CD4-positive, alpha-beta T cell treated with Interleukin-1 beta for 1 hour (primary cell): ENCODE measurements at places on chromosomes 2 and 18.
A peak's percentile ranks its signal among the peaks of the same experiment; 100 is the strongest.

- DNase-seq, result no peak
Measured at GRCh38 chr18:24657444-24657842, 197.0 kb downstream of the HRH4 start.

DNA sequence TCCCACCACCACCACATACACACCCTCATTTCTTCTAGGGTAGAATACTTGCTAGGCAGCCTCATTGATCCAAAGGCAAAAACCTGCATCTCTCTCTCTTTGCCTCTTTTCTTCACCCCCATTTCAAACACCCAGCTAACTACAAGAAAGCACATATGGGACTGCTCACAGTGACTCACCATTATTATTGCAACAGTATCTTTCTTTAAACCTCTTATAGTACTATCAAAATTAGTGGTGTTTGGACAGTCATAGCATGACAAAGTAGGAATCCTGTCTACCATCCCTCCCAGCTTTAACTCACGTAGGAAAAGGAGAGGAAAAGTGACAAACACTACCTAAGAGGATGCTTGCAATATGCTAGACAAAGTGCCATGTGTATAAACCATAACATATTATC lies 422.5 kb upstream of the CRIM1 start:
- DNase-seq, result no peak

DNA sequence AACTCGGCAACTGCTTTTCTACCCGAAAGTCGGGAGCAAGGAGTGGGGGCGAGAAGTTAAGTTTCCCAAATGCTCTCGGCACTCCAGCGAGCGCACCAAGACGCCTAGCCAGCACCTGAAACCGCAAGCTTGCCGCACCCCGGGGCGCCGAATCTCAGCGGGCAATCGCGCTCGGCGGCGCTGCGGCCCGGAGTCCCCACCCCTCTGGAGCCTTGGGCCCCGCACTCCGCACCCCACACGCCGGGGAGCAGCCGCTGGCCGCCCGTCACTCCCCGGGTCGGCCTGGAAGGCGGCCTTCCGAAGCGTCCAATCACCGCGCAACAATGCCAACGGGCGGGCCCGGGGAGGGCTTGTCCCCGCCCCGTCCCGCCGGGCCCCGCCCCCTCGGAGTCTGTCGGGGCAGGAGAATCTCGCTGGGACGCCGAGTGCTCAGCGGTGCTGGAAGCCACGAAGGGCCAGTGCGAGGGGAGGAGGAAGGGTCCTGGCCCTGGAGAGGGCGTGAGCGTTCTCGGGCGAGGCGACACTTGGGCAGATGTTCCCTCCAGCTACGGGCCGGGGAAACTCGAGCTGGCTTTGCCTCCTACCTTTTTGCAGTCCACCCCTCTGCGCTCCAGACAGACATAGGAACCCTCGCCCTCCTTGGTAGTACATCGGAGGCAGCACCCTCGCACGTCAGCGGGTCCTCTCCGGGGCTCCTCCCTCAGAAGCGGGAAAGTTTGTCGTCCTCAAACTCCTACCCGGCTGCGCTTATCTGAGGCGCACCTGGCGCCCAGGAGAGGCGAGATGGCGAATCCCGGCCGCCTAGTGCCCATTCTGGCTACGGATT lies 1.1 kb upstream of the ZBTB7C start:
- DNase-seq, result peak; percentile 69

DNA sequence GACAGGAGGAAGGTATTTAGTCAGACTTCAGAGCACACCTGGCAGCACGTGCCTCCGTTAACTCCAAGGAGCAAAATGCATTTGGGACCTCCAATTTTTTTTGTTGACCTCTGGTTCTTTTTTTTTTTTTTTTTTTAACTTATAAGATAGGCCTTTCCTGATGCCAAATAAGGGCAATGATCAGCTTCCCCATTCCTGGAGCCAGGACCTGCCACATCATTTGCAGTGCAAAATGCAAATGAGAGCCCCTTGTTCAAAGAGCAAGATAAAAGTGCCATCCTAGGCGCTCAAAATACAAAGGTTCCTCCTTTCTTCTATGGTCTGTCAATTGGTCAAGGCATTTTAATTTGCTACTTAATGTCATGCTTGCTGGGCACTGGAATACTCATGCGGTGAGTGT lies 133.2 kb upstream of the REV1 start:
- DNase-seq, result no peak

GRCh38 chr18:10919851-10920250 lies 229.5 kb downstream of the PIEZO2 start:
- DNase-seq, result no peak

DNA sequence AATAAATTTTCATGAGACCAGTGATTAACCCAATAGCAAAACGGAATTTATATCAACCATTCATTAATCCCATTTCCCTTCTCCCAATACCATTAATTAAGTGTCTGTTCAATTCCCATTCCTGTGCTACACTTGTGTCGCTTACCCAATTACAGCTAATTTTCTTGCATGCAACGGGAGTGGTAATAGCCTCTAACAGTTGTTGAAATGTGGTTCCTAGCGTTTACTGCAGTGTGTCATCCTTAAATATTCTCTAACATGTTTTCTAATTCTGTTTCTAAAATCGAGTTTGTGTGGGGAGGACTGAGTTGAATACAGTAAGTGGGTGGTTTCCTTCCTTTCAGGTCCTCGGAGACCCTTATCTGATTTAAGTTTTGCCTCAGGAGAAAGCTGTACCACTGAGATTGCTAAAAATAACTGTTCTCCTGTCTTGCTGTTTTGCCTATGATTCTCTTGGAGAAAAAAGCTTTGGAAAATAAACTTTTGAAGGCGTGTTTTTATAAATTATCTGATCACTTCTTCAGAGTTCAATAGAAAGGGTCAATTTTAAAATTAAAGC lies 59.3 kb upstream of the LRRTM1 start:
- DNase-seq, result no peak

DNA sequence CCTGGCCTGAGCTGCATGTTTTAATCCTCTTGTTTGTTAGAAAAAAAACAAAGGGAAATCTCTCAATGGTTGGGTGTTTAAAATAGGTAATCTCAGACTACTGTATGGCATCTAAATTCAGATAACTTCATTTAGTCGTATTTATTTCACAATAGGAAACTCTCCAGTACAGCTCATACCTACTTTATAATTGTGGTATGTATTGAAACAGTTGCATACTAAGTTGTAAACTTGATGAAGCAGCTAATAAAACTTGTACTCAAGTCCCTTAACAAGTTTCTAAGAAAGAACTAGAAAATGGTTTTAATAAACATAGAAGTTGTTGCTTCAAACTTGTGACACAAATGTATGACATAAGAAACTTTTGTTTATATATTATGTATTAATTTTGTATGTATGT lies 334.5 kb downstream of the PTPRM start:
- no peak for DNase-seq

DNA sequence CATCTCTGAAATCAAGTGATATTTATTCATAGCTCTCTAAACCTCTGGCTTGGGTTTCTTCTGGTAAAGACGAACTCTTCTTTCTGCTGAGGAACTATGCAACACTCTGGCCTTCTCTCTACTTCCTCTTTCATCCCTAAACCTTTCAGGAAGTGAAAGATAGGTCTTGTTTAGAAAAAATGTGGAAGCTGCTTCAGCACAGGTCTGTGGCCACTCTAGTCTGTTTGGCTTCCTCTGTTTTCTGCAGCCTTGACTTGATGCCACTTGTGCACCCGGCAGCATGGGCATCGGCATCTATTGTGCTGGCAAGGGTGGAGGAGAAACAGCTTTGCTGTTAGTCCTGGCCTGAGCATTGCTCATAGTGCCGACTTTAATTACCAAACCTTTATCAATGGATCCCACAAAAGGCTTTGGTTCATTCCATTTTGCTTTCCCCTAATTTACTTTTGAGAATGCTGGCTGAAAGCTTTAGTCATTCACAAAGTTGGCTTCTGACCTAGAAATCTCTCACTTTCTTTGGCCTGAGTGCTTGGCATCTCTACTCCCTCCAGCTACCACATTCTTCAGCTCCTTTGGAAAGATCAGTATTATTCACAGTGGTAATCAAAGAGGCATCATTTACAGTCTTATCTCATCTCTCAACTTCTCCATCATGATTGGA lies 32.0 kb upstream of the GPR39 start:
- DNase-seq, result peak; percentile 7

GRCh38 chr2:28054916-28055315 lies 164.4 kb downstream of the BABAM2 start:
- no peak for DNase-seq

GRCh38 chr2:168490015-168490874 lies 34.2 kb downstream of the CERS6 start:
- DNase-seq, result peak; percentile 20

DNA sequence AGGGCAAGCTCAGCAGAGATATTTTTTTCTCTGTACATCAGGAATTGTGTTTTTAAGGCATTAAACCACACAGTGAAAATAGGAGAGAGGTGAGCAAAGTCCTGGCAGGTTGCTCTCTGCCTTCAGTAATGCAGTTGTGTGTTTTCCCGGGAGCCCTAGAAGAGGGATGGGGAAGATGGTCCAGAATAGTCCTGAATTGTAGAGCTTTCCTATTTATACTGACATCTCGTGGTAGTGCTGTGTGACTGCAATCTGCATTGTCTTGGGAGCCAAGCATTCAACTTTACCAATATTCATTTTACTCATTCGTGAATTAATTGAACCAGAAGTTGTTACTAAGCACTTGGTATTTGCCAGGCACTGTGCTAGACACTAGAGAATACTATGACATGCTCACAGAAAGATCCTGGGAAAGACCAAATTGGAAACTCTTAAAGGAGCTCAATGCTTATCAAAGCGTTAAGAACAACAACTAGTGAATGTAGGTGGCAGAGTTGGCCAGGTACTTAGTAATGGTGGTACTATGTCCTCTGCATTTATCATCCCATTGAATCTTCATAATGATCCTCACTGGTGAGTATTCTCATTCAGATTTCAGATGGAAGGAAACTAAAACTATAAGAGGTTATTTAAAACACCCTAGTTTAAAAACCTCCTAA lies 214.6 kb downstream of the TRIB2 start:
- DNase-seq, result no peak

- no peak for DNase-seq
Measured at GRCh38 chr2:132943829-132944228, 273.8 kb upstream of the LYPD1 start.

- no peak for DNase-seq
Measured at GRCh38 chr2:189056200-189057106, 82.3 kb downstream of the COL3A1 start.

DNA sequence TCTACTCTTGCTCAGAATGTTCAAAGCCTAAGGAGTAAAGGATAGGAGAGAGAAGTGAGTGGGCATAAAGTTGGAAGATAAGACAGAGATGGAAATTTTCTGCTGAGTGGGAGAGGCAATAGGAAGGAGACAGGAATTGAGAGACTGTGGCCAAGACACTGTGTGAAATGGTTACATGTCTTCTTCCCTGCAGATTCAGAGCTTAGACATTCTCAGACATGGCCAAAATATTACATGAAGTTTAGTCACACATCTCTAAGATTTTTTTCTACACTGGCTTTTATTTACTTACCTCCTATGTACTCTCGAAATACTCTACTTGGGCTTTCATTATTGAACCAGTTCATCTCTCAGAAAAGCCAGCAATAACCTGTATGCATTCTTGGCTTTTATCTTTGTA lies 363.0 kb upstream of the FANCL start:
- DNase-seq, result no peak

DNA sequence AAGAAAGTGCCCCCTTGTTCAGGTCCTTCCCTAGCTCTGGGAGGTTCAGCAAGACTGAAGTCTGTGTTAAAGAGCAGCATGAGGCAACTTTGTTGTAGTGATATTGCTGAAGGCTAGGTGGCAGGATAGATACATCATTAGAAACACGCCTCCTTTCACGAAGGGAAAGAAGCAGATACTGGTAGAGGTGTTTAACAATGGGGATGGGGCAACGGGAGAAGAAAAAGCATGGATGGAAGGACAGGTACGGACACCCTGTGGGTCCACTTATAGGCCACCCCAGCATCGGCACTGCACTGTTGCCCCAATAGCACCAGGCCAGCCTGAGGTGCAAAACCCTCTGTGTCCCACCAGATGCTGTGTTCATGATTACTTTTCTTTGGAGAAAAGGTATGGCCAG lies 3.5 kb upstream of the IGFBP5 start:
- DNase-seq, result no peak

DNA sequence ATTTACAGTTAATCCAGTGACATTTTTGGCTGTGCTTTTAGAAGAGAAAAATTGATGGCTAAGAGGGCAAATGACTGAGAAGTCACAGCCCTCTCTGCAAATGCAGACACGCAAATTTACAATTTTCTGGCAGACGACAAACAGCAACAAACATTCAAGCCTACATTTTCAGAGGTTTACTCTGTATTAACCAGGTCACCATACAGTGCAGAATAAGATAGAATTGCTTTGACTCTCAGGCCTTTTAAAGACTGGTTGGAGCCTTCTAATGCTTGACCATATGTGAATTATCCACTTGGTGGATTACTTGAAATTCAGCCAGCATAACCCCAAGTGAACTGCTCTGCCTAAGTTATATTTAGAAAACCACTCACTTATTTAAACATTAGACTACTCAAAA lies 280.9 kb upstream of the STON1 start:
- DNase-seq, result no peak

DNA sequence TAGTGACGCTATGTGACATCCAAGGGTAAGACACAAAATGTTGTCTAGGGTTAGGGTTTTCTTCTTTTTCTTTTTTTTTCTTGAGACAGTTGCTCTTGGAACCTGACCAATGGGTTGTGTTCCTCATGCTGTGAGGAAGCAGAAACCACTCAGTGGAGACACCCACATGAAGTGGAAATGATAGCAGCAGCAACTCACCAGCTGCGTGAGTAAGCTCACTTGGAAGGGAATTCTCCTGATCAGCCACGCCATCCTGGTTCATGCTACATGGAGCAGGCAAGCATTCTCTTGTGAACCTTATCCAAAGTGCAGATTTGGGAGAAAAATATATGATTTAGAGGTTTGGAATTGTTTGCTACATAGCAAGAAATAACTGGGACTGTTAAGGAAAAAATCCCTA lies 863.7 kb downstream of the EPHA4 start:
- DNase-seq, result no peak

- DNase-seq, result no peak
Measured at GRCh38 chr2:229909090-229909489, 12.7 kb downstream of the TRIP12 start.

- no peak for DNase-seq
Measured at GRCh38 chr2:146317959-146318358, 1526.9 kb upstream of the ACVR2A start.

- no peak for DNase-seq
Measured at GRCh38 chr2:197601726-197602125, 73.7 kb downstream of the RFTN2 start.

GRCh38 chr2:159136391-159136790 lies 150.1 kb downstream of the WDSUB1 start:
- no peak for DNase-seq

- no peak for DNase-seq
Measured at GRCh38 chr18:79200546-79201268, 131.5 kb downstream of the ATP9B start.
